ENCODE measurements at places on chromosomes 2 and 18.

- DNase-seq, result no peak
These were observed 111.2 kb upstream of the ID2 start for GRCh38 chr2:8570637-8571036.

- DNase-seq, result no peak
These were observed 55.5 kb downstream of the NEURL3 start for GRCh38 chr2:96449637-96450036.

GRCh38 chr2:88724643-88725332 is 33.3 kb downstream of the RPIA start:
- no peak for DNase-seq

DNA sequence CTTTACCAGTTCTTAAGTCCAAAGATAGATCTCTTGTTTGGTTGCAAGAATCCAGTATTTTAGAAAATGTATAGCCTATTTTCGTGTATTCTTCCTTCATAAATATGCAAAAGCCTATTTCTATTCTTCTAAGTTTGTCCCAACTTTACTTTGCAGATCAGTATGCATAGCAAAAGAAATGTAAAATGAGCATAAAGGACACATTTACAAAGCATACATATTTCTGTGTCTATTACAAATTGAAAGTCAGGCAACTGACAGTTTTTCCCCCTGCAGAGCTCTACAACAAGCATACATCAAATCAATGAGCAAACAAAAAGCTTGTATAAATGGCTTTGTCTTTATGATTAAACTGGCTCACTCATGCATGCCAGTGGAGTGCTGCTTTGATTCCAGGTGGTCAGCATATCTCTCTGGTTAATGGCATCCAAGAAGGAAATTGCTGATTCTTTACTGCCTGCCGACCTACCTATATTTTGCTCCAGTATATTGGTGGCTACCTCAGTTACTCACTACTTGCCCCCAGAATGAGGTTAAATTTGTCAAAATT is 10.0 kb upstream of the VPS54 start:
- no peak for DNase-seq

GRCh38 chr2:112692495-112692911 is 28.3 kb upstream of the NT5DC4 start:
- DNase-seq, result peak; percentile 35

DNA sequence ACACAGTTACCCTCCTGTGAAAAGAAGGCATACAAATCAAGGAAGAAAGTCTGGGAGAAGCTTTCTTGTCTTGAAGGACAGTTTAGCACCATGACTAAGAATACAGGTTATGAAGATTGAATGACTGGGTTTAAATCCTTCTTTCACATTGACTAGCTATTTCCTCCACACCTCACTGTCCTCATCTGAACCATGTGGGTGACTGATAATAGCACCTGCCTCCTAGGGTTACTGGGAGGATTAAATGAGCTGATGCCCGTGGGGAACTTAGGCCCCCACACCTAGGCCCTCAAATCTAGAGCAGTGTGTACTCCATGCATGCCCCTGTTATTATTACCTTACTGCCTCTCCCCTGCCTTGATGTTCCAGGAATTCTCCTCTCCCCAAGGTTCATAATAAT is 202.9 kb downstream of the FBXO15 start:
- no peak for DNase-seq

DNA sequence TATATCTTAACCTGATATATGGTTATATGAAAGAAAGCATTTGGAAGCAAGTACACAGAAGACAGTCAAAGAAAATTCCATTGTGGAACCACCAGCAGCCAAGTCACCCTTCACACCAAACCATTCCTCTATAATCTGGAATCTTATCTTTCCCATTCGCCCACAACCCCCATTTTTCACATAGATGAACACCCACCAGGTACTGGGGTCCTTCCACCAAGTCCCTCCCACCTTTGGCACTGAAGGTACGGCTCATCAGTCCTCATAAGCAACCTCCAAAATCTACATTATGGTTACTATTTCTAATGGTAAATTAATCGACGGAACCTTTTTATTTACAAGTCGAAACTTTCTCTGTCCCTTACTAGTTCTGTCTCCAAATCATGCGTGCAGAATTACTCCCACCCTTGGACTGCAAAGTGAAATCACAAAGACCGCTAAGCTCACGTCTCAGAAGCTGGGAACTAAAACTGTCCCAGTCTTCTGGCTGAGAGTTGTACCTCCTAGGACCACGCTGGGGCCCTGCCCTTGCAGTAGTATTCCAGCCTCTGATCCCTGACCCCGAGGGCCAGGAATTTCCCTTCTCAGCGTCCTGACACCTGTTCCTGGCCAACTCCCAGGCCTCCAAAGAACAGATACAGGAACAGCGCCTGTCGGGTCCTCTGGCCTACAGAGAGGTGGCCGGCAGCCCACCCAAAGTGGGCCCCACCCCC is 702 bp downstream of the OLA1 start:
- DNase-seq, result no peak

- DNase-seq, result no peak
These were observed 39.8 kb downstream of the IMPA2 start for GRCh38 chr18:12021077-12021476.

DNA sequence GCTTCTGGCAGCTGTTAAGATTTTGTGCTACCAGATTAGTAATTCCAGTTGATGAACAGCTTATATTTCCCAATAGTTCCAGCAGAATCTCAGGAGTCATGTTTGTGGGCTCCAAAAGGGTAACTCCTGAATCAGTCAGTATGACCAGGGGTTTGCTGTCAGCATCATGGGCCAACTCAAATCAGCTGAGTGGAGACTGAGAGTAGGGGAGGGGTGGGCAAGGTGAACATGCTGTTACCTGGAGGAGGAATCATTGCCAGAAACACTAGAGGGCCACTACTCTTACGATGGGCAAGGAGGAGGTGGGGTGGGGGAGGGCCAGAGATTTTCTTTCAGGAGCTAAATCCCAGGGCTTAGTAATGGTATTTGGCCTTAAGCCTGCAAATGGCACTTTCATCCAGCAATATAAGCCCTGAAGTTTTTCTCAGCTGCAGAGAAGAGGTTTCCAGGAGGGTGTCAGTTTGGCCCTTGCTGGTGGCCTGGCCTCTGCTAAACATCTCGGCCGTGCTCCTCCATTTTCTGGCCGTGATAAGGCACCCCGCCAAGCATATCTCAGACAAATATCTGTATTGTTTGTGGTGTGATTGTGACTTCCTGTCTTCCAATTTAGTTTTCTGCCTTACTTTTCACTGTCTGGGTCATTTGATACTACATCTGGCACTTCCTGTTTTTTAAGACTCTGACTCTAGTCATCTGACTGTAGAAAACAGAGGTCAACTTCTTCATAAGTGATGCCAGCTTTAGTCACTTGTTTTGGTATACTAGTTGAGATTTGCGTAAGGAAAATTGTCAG is 120.5 kb upstream of the CXCR4 start:
- DNase-seq, result peak; percentile 58

DNA sequence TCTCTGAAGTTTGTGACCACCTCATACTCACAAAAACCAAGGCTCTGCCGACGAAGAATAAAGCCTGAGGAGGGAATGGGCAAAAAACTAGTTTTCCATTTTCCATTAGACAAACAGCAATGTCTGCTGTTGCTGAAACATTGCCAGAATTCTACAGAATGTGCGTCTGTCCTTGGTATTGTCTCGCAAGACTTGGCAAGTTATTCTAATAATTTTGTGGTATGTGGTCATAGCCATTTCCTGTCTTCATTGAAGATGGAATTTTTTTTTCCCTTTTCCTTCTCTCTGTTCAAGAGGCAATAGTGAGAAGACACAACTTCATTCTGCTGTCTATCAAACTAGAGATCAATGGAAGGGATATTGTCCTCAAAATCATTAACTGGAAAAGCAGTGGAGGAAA is 296.1 kb downstream of the RND3 start:
- DNase-seq, result no peak

DNA sequence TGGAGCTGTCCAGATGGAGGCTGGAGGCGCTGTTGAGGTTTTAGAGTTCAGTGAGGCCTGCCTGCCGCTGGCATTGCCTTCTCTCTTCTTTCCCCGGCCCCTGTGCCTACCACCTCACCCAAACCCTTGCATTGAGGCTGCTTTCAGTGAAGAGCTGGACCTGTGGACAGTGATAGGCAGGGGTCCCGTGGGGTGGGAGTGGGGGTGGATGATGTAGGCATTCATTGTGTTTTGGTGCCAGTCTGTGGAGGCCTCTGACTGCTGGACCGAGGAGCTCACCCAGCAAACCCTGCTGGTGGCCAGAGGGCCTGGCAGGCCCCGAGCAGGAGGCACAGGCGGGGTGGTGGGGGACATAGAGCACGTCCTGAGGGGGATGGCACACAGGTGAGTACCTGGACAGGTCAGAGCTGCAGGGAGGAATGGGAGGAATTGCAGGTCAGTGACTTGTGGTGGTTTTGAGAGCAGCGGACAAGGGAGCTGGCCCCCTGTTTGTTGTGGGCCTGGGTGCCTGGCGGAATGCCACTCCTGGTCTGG is 35.6 kb downstream of the NGEF start:
- DNase-seq, result no peak

GRCh38 chr2:71078624-71079023 is 10.2 kb downstream of the NAGK start:
- DNase-seq, result no peak

DNA sequence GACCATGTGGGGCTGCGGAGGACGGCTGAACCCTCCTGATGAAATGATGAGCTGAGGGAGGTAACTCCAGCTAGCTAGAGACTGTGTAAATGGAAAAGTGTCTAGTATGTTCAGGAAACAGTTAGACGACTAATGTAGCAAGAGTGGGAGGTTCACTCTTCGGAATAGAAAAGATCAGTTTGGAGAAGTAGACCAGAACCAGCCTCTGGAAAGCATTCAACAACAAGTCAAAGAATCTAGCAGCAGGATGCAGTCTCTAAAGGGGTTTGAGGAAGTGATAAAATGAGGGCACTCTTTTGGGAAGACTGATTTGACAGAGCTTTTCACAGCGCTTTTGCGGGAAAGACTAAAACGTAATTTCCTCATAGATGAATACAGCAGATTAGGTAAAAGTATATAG is 79.6 kb downstream of the GAREM1 start:
- no peak for DNase-seq
